WTC11 (cell line): ENCODE measurements at places on chromosomes 1 and 21. TPM values are rescaled to one million over a fixed set of nuclear protein-coding genes. Genes with fewer than 3 reads are reported as not detected.

Gene PRR9
- not detected in 3 replicates for total RNA-seq

Gene OR6N1
- total RNA-seq, result not detected in 3 replicates

GRCh38 chr1:170885551-170885950, 49.8 kb upstream of the MROH9 start:
- no peak for DNase-seq

DNA sequence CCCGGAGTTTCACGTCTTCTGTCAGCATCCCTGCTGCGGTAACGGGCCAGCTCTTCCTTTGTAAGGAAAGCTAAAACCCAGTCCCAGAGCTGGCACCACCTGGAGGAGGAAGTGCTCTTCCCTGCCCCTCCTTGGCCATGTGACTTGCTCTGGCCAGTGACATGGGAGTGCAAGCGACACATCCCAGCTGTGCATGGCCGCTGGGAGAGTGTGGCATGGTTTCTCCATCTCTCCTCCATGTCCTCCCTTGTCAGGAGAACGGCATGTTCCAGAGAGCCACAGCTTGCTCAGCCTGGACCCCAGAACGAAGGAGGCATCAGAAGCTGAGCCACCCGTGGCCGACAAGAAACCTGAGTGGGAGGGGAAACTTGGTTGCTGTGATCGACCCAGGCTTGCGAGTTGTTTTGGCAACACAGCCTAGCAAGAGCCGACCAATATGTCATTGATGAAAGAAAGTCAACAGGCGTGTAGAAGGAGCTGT, 2.7 kb upstream of the PRXL2B start:
- no peak for DNase-seq

DNA sequence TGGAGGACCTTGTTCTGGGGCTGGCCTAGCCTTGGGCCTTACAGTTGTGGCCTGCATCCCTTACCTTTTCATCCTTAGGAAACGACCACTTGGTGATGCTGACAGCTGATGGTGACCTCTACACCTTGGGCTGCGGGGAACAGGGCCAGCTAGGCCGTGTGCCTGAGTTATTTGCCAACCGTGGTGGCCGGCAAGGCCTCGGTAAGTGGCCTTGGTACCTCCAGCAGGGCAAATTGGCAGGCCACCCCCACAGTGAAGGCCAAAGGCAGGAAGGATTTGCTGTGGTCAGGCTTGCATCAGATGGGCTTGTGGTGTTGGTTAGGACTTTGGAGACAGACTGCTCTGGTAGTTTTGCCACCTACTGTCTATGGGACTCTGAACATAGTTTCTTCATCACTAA, 17.7 kb upstream of the TRNAU1AP start:
- DNase-seq, result no peak
